ENCODE measurements at places on chromosomes 13 and 19.
A peak's percentile ranks its signal among the peaks of the same experiment; 100 is the strongest.

- DNase-seq, result peak; percentile 29
These were observed 1.3 kb downstream of the MAN2B1 start for GRCh38 chr19:12665281-12665573.

GRCh38 chr13:33252135-33252534 is 33.4 kb downstream of the STARD13 start:
- DNase-seq, result no peak

- DNase-seq, result no peak
These were observed 392.5 kb downstream of the DIAPH3 start for GRCh38 chr13:59771272-59771671.

DNA sequence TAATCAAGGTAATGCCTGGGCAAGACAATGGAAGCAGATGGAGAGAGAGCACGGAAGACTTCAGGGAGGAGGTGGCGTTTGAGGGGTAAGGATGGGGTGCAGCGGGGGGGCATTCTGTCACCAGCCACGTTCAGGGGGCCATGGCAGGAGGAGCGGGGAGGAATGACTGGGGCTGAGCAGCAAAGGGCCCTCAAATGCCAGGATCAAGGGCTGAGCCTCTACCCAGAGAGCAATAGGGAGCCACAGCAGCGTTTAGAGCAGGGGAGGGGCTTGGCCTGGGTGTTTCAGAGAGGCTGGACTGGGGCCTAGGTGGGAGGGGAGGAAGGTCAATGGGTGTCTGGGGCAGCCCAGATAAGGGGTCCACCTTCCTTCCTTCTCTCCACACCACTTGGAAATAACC is 44.3 kb downstream of the CELF5 start:
- no peak for DNase-seq

- DNase-seq, result no peak
These were observed 748 bp downstream of the LHFPL6 start for GRCh38 chr13:39602277-39602613.

- peak; percentile 50 for DNase-seq
These were observed 1.5 kb upstream of the HCN2 start for GRCh38 chr19:588093-588740.

- no peak for DNase-seq
These were observed 106.4 kb downstream of the FGF14 start for GRCh38 chr13:102295316-102296048.

DNA sequence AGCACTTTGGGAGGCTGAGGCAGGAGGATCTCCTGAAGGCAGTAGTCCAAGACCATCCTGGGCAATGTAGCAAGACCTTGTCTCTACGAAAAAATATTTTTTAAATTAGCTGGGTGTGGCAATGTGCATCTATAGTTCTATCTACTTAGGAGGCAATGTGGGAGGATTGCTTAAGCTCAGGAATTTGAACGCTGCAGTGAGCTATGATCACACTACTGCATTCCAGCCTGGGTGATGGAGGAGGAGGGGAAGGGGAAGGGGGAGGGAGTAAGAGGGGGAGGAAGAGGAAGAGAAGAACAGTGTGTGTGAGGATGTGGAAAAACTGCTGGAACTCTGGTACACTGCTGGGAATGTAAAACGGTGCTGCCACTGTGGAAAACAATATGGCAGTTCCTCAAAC is 9.2 kb upstream of the CLIP3 start:
- DNase-seq, result no peak

- no peak for DNase-seq
These were observed 27.9 kb upstream of the NDUFS7 start for GRCh38 chr19:1355568-1356507.

- DNase-seq, result no peak
These were observed 36.3 kb upstream of the ZNF724 start for GRCh38 chr19:23286477-23286876.

DNA sequence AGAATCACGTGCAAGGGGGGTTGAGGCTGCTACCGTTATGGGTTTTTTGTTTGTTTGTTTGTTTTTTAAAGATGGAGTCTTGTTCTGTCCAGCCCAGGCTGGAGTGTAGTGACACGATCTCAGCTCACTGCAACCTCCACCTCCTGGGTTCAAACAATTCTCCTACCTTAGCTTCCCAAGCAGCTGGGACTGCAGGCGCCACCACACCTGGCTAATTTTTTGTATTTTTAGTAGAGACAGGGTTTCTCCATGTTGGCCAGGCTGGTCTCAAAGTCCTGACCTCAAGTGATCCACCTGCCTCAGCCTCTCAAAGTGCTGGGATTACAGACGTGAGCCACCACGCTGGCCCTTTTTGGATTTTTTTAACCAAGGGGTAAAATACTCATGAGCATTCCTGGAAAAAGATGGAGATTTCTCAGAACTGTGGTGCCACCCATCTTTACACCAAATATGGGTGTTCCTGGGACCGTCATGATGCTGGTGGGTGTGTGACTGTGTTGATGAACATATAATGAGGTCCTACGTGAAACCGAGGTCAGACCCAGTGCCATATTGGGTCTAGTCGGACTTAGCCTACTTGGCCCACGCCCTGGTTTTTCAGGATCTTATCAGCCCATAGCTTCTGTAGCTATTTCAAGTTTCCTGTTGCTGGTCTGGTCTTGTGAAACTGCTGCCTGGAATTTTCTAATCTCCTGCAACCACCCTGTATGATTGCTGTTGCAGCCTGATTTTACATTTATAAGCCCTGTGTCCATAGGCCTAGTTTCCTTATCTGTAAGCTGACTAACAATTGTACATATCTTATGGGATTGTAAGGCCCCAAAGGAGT is 6.2 kb downstream of the PPP1R15A start:
- no peak for DNase-seq

GRCh38 chr13:96795670-96796069 is 198.6 kb downstream of the OXGR1 start:
- no peak for DNase-seq

DNA sequence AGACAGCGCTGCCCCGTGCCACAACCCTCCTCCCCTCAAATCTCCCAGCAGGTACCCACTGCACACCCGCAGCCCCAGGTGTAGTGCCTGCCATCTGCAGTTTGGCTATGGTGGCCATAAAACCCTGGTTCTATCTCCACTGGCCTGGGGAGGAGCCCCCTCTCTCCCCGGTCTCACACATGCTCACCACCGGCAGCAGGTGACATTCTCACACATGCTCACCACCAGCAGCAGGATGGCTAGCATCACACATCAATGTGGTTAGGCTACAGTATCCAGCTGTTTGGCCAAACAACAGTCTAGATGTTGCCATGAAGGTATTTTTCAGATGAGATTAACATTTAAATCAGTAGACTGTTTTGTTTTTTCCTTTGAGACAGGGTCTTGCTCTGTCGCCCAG is 31.1 kb downstream of the ELL start:
- no peak for DNase-seq

GRCh38 chr19:39518975-39519374 is 4.0 kb downstream of the SELENOV start:
- DNase-seq, result no peak

- no peak for DNase-seq
These were observed 1.9 kb downstream of the KDM4B start for GRCh38 chr19:4970558-4971423.

DNA sequence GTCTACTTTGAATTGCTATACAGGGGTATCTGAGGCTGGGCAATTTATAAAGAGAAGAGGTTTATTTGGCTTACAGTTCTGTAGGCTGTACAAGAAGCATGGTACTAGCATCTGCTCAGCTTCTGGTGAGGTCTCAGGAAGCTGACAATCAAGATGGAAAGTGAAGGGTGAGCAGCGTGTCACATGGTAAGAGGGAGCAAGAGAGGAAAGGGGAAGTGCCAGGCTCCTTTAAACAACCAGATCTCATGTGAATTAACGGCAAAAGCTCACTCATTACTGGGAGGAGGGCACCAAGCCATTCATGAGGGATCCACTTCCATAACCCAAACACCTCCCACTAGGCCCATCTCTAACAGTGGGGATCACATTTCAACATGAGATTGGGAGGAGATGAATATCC is 222.4 kb downstream of the TDRD3 start:
- no peak for DNase-seq

- no peak for DNase-seq
These were observed 8.0 kb downstream of the SSBP4 start for GRCh38 chr19:18427080-18427742.

- no peak for DNase-seq
These were observed 80.3 kb upstream of the MRI1 start for GRCh38 chr19:13684021-13684420.

GRCh38 chr19:5269926-5270325 is 70.7 kb downstream of the PTPRS start:
- DNase-seq, result no peak

GRCh38 chr19:30865511-30865910 is 483.7 kb downstream of the TSHZ3 start:
- DNase-seq, result no peak

- no peak for DNase-seq
These were observed 34.1 kb upstream of the WDFY2 start for GRCh38 chr13:51550151-51550550.

- no peak for DNase-seq
These were observed 44.5 kb downstream of the RUBCNL start for GRCh38 chr13:46342538-46342937.

Measured in activated CD4-positive, alpha-beta T cell treated with anti-CD3 and anti-CD28 coated beads for 1 hour (primary cell).